ENCODE measurements at places on chromosomes 12 and 14.

DNA sequence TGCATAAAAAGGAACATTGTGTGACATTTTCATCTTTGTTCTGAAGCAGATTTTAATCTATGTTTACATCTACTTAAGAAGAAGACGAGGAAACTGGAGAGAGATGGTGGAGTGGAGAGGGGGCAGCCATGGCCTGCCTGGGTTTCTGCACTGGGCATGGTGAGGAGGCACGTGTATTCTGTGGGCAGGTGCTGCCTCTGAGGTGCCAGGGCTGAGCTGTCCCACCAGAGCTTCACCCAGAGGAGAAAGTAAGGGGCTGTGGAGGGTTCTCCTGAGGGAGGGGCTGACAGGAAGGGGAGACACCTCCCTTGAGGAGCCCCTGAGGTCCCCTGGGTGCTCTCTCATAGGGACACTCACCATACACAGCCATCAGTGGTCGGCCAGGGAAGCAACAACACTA lies 372.4 kb upstream of the OR4E1 start:
- DNase-seq, result no peak

DNA sequence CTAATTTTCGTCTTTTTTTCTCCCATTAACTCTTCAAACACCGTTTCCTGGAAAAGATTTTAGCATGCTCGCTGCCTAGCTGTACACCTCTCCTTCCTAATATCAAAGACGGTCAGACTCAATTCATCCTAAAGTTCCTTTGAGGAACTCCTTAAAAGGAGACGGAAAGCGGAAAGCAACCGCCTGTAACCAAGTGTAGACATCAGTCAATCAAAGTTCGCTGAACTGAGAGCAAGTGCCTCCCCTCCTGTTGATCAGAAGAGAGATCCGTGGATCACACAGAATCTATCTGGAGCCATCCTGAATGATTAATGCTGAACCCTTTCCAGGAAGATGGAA lies 412 bp upstream of the TEP1 start:
- DNase-seq, result peak; percentile 25

DNA sequence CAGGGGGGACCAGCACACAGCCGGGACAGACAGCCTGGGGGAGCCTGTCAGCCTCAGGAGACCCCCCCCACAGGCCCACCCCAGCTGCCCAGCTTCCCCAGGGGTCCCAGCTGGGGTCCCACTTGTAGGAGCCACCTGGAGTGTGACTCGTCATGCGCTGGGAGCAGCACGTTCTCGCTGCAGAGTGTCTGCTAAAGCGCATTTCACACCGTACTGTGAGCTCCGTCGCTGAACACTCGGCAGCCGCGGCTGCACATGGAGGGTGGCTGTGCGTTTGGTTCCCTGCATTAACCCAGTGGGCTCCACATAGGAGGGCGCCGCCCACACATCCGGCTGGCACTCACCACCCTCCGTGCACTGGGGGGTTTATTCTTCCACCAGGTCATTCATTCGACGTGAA lies 56.7 kb downstream of the FBRSL1 start:
- no peak for DNase-seq

DNA sequence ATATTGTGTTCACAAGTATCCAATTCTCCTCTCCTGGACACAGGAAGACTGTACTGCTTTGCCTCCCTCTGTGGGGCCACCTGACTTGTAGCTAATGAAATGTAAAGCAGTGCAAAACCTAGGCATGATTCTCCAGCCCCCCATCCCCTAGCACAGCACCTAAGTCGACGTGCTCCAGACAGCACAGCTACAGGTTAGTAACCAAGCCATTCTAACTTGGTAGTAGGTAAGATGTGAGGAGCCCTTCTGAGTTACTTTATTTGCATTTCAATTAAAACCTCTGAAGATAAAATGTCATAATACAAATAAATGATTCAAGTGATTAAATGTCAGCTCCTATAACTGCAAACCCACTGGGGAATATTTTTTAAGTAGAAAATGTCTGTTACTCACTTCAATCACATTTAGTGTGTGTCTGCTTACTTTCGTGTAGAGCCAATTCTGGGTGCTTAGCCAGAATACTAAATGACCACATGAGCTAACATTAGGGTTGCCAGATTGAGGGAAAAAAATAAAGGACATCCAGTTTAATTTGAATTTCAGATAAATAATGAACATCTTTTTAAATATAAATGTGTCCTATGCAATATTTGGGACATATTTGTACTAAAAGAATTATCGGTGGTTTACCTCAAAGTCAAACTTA lies 64.8 kb upstream of the HIF1A start:
- no peak for DNase-seq

GRCh38 chr12:27604431-27604830 lies 80.4 kb downstream of the PPFIBP1 start:
- DNase-seq, result no peak

GRCh38 chr12:24772813-24773212 lies 176.1 kb downstream of the BCAT1 start:
- DNase-seq, result no peak

- peak; percentile 32 for DNase-seq
These were observed 29.6 kb downstream of the SMUG1 start for GRCh38 chr12:54159140-54159539.

DNA sequence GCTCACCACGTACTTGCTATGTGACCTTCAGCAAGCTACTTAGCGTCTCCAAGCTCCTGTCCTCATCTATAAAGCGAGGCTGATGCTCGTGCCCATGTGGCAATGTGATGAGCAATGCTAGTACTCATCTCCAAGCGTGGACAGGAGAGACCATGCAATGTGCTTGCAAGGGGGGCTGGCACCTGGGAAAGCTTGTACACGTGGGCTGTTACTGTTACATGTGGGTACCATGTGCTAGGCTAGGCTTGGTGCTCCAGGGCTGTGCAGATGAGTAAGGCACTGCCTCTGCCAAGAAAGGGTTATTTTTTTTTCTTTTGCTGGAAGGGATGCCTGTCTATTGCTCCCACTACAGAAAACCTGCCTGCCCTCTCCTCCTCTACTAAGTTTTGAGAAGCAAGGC lies 46.6 kb downstream of the TSPAN11 start:
- DNase-seq, result no peak

DNA sequence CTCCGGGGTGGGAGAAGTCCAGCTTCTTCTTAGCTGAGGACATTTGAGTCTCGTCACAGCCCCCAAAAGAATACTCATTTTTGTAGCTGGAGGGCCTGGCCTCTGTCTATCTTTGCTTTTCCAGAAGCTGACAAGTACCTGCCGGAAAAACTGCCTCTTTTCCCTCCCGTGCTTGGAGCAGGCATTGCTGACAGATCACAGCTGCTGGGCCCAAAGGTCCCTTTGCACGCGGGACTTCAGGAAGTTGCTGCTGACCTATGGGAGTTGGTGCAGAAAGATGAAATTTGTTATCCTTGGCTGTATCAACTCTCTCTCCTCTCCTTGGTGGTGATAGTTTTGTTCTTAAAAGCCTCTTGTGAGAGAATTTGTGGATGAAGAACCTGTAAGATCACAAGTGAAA lies 92.8 kb downstream of the PAPOLA start:
- no peak for DNase-seq

DNA sequence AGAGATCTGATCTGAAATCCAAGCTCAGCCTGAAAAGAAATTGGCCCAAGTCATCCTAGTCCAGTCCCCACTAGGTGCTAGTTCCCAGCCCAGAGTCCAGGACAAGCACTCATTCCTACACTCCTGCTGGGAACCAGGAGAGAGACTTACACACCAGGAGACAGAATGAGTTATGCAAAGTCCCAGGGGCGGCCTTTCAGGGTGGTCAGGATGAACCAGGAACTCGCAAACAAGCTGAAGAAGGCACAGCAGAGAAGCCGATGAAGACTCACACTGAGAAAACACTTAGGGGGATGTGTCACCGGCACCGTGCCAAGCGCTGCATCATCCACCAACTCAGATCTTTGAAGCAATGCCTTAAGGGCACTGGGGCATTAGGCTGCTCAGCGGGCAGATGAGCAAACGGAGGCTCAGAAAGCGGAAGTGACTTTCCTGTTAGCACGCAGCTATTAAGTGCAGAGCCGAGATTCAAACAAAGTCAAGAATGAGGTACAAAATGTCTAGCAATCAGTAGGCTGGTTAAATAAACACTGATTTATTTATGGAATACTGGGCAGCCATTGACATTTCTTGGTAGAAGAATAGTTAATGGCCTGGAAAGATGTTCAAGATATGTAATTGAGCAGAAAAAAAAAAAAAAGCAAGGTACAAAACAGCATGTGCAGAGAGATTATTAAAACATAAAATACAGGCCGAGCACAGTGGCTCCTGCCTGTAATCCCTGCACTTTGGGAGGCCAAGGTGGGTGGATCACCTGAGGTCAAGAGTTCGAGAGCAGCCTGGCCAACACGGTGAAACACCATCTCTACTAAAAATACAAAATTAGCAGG lies 78.7 kb downstream of the LRRC74A start:
- DNase-seq, result peak; percentile 78

DNA sequence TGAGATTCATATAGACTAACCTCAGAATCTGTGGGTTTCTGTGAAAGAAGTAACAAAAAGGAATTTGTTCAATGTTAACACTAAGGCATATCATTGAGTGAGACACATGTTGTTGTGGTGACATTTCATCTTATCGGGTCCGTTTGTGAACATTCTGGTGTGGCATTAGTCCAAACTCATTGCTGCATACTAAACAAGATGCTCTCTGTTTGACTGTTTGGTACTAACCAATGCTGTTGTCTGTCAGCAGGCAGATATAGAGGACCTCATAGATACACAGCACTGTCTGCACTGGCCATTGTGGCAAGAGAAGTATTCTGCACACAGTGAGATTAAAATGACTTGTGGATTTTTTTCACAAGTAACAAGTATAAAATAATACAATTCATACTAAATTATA lies 41.2 kb downstream of the SLC25A21 start:
- DNase-seq, result no peak

GRCh38 chr12:132084621-132085290 lies 59.4 kb downstream of the DDX51 start:
- DNase-seq, result peak; percentile 51

GRCh38 chr12:92331383-92331782 lies 185.7 kb upstream of the BTG1 start:
- DNase-seq, result no peak

DNA sequence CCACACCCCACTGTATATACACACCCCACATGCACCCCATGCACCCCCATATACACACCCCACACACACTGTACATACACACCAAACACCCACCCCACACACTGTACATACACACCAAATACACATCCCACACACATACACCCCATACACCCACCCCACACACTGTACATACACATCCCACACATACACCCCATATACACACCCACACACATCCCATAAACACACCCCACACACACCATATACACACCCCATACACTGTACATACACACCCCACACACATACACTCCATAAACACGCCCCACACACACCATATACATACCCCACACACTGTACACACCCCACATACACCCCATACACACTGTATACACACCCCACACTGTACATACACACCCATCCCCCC lies 82.3 kb downstream of the NOC4L start:
- DNase-seq, result no peak

- DNase-seq, result no peak
These were observed 104.5 kb downstream of the TGFB3 start for GRCh38 chr14:75877292-75877691.

- peak; percentile 33 for DNase-seq
These were observed 25.6 kb upstream of the KRAS start for GRCh38 chr12:25276199-25276937.

DNA sequence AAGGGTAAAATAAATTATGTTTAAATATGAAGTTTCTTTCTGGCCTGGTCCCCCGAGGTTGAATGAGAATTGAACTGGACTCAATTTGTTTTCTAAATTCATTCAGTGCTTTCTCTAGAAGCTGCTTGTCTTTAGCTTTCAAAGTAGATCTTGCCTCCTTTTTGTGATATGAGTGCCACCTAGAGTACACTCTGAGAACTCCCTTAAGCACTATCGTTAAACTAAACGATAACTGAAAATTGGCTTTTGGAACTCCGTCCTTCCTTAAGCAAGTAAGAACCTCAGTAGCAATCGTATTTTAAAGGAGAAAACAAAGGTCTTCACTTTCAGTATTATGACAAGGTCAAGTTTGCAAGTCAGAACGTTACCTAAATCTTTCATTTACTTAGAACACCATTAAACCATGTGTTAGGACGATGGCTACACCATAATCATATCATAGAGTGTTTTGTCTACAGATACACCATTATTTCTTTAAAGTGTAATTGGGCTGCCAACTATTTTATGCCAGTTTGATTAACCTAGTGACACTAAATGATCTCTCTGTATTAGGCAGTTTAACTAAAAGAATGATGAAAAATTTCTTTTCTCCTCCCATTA lies 364.8 kb downstream of the SNAPC1 start:
- peak; percentile 10 for DNase-seq

- peak; percentile 58 for DNase-seq
These were observed at the start of gene TC2N for GRCh38 chr14:91867316-91867988. Gene TC2N (minus strand): TSS chr14:91867536. CDS start chr14:91813769, 53,767 bp downstream.

GRCh38 chr12:106137530-106138356 lies 1.0 kb downstream of the NUAK1 start:
- DNase-seq, result no peak

GRCh38 chr12:68835333-68835908 lies 27.4 kb downstream of the MDM2 start:
- DNase-seq, result no peak

DNA sequence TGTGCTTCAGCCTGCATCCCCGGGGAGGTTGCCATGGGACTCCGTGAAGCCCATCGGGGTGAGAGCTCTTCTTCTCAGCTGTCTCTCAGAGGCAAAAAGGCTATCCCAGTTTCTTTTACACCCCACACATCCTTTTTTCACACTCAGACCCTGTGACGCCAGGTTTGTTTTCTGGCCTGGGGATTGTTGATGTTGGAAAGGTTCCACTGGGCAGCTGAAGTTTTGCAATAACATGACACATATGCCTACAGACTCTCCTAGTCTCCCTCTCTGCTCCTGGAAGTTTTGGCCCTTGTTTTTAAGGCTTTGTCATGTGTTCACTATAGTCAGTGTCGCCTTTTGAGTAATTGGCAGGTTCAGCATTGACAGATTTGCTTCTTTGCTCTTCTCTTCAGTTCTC lies 118.6 kb downstream of the SMOC1 start:
- DNase-seq, result no peak

DNA sequence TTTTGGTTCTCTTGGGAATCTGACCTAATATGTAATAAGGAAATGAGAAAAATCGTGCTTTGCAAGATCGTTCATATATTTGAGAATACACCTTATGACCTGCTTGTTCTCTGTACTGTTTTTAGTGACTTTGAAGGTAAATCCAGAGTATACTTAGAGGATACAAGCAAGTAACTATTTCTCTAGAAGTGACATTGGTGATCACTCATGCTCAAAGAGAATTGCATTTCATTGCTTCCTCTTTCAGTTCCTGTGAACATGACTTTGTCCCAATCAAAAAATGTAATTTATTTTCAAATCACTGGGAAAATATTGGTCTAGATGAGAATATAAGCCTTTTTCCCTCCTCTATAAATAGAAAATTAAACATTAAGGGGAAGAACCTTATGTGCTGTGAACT lies 2.7 kb downstream of the KTN1 start:
- no peak for DNase-seq

- DNase-seq, result no peak
These were observed 233.8 kb downstream of the SSPN start for GRCh38 chr12:26429070-26429691.

- DNase-seq, result no peak
These were observed 184.8 kb downstream of the SPTSSA start for GRCh38 chr14:34277191-34277590.

Measured in stimulated activated naive CD8-positive, alpha-beta T cell treated with anti-CD3 and anti-CD28 coated beads, Interleukin-15, amount 100 ng/mL, for 72 hours (primary cell).